ENCODE measurements at places on chromosomes 6 and 20.
A peak's percentile ranks its signal among the peaks of the same experiment; 100 is the strongest.

DNA sequence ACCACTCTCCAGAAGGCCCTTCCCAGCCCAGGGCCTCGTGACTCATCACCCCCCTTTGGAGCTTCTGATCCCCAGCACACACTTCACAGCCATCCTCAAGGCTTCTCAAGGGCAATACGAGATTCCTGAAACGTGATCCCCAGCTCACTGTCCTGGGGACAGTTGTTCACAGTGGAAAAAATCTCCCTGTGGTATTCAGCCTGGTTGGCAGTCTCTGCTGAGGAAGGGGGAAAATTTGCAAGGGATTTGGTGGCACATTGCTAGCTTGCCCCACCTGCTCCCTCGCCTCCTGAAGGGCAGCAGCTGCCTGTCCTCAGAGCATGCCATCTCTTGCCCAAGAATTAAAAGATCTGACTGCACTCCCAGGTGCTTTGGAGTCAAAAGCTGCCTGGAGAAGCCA, 20.7 kb upstream of the PKHD1 start:
- DNase-seq: peak; percentile 31
- no peaks in the 10 kb centered on the region for H3K27me3 ChIP-seq
- H3K27ac ChIP-seq: no peak overlapping the region
- no peak overlapping the region for H3K4me3 ChIP-seq
- H3K36me3 ChIP-seq: no peaks in the 10 kb centered on the region
- no peaks in the 10 kb centered on the region for H3K4me1 ChIP-seq

- no peak overlapping the region for H3K27ac ChIP-seq
- DNase-seq: no peak
- peaks cover 8% of the 10 kb centered on the region for H3K36me3 ChIP-seq
- H3K4me1 ChIP-seq: 0 out of 2 replicates have a peak, but pooled peaks cover 3% of the 10 kb centered on the region
Observed at GRCh38 chr6:70763754-70764510, 96.2 kb downstream of the SMAP1 start.

DNA sequence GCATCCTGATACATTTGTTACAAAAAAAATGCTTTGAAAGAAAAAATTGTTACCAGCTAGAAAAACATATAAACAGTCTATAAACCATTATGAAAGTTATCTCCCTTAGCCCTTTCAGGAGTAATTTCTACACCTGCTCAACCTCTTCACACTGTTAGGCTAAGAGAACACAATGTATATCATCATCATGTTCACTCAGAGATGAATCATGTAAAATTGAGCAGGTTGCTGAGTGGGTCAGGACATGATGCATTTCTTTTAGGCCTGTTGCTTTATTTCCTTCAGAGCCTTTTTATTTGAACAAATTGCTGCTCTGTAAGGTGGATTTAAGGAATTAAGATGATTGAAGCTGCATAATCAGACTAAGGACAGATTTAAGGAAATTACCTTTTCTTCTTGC, 531.3 kb upstream of the MAN1A1 start:
- no peaks in the 10 kb centered on the region for H3K36me3 ChIP-seq
- DNase-seq: no peak
- no peaks in the 10 kb centered on the region for H3K27me3 ChIP-seq
- H3K27ac ChIP-seq: no peak overlapping the region
- no peaks in the 10 kb centered on the region for H3K4me1 ChIP-seq
- no peak overlapping the region for H3K4me3 ChIP-seq

- peaks cover 1% of the 10 kb centered on the region for H3K36me3 ChIP-seq
- no peak overlapping the region for H3K27ac ChIP-seq
- no peak overlapping the region for H3K4me3 ChIP-seq
- DNase-seq: no peak
Observed at GRCh38 chr20:23298926-23299672, 51.5 kb upstream of the NXT1 start.

Data from H9 (cell line).